Mesenchymal stem cell (in vitro differentiated cells and primary cell): ENCODE measurements at places on chromosomes 2 and 18.

GRCh38 chr2:158664987-158665386, 130.1 kb upstream of the DAPL1 start:
- peak; percentile 22 for DNase-seq

DNA sequence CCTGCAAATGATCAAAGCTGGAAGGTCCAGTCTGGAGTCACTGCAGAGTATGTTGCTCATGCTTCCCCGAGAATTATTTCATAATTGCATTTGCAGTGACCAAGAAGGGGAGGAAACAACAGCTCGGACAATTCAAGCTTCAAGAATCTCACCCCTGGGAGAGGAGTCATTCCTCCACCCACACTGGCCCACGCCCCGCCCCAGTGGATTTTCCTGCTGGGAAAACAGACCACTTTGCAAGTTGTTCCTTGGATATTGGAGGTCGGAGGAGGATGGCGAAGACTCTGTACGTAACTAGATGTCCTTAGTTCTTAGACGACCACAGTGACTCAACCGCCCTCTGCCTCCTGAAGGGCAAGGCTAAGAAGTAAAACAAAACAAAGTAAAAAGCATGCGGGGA, 159.4 kb downstream of the TPO start:
- peak; percentile 26 for DNase-seq

DNA sequence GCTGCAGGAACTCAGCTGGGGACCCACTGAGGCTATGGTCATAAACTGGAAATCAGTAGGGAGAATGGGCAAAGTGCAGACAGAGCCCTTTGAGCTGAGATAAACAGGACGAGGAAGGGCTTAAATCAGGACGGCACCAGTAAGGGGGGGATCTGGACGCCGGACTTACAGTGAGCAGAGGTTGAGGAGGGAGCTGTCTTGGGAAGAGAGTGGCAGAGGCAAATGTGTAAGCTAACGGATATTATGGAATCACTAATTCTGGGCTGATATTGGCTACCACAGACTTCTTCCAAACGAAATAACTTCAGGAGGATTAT, 539 bp downstream of the CYP27A1 start:
- peak; percentile 20 for DNase-seq

GRCh38 chr2:72718876-72719275, 107.0 kb downstream of the EXOC6B start:
- no peak for DNase-seq

DNA sequence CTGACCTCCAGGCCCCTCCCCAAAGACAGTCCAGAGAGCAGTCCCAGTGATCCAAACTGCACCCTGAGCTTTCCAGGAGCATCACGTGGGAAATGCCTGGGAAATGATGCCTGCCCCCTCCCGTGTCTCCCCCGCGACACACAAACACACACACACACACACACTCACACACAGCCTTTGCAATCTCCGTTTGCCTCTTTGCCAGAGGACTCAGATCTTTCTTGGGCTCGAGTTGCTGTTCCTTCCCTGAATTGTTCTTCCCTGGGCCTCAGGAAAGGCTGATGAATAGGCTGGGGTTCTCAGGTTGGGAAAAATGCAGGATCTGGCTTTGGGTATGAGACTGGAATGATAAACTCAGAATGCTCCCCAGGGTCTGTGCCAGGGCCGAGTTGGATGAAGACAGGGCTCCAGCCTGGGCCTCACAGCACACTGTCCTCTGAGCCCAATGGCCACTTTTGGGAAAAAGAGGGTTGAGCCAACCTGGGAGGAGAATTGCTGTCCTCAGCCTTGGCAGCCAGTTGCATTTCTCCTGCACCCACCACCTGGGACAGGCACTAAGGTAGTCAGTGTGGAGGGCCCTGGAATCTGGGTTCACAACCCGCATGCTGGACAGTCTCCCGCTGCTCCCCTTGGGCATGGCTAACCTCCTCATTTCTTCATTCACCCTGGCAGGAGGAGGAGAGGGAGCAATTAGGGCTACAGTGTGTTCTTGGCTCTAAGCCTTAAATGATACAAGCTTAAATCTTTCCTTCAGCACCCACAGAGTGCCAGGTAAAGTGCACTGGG, 43.9 kb upstream of the ATP6V1B1 start:
- DNase-seq: no peak

DNA sequence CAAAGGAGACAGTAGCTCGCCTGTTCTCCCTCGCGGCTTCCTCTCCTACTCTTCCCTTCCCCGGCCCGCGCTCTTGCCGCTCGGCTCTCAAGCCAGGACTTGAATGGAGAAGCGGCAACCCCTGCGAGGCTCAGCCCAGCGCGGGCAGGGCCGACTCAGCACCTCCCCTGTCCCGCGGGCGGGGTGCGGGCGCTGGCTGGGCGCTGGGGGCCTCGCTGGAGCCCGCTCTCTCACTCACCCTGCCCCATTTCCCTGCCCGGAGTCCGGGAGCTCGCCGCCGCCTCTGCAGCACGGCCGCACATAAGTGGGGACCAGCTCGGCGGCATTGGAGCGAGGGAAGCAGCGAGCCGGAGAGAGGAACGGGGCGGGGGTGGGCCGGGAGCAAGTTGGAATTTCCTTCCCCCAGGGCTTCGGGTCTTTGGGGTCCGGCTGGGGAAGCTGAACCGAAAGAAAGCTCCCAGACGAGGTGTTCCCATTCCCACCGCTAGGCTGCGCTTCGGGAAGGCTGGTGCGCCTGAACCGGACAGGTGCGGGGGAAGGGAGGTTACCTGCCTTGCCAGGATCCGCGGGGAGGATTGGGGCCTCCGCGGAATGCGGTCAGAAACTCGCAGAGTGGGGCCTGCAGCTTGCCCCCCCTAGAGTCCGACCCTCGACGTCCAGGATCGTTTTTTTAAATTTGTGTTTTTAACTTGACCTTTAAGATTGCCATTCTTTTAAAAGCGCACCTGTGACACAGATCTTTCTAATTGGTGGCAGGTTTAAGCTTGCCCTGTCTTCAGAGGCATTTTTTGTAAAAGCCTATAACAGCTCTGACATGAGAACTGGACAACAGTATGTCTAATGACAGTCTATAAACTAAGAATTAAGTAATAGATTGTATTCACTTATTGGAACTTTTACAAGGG, at the start of gene COBLL1:
TSS of gene COBLL1 (minus strand) at position 105 of the 905 bp plus-strand sequence. CDS start 627 bp downstream, outside the sequence.
- DNase-seq: peak; percentile 82

GRCh38 chr18:46893360-46893759, 23.9 kb downstream of the PIAS2 start:
- DNase-seq: no peak

DNA sequence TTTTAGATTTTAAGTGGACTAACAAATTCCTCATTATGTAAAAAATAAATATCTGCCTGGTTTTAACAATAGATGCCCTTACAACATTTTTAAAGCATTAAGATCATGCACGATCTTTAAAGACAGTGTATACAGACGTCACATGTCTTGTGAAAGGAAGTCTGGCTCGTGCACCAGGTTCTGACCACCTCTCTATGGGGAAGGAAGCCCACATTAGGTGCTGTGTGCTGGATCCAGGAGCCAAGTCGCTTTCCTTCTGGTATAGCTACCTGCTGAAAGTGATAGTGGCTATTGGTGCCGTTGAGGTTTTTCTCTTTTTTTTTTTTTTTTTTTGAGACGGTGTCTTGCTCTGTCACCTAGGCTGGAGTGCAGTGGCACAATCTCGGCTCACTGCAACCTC, 116.5 kb downstream of the NCK2 start:
- DNase-seq: no peak

- no peak for DNase-seq
These were observed 608.3 kb downstream of the GALR1 start for GRCh38 chr18:77857678-77858655.

DNA sequence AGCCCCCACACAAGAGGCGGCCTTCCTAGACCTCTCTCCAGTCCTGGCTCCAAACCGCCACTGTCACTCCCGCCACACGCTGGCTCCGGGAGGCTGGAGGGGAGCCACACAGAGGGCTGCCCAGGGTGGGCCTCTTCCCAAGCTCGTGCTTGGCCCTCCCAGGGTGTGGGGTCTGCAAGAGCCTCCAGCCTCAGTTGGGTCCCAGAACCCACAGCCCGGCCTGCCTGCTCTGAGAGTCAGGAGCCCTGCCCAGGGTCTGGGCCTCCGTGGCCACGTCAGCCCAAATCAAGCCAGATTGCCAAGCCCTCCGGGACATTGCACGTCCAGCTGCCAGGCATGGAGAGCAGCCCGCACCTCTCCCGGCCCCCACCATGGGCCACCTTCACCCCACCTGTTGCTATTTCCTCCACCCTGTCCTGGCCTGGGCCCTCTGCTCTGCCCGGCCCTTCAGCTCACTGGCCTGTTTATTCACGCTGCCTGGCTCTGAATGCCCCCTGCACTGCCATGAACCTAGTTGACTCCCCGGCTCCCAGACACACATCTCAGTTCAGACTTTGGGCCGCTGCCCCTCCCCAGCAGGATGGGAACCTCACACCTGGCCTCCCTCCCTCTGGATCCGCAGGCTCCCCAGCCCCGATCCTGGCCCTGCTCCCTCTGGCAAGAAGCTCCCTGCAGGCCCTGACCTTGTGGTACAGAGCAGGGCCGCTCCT, 61.0 kb downstream of the BIN1 start:
- DNase-seq: no peak

GRCh38 chr2:159521272-159521671, 95.1 kb downstream of the BAZ2B start:
- no peak for DNase-seq

DNA sequence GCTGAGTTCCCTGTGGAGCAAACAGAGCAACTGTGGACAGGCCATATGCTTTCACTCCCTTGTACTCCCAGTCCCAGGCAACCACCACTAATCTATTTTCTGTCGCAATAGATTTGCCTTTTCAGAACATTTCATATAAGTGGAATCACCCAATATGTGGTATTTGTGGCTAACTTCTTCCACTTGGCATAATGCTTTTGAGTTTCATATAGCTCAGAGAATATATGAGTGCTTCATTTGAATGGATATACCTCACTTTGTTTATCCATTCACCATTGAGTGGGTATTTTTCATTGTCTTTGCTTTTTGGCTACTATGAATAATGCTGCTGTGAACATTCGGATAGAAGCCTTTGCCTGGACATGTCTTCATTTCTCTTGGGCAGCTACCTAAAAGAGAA, 151.9 kb downstream of the CERS6 start:
- peak; percentile 69 for DNase-seq

- DNase-seq: no peak
These were observed 112.8 kb downstream of the NBAS start for GRCh38 chr2:15448250-15448839.

GRCh38 chr2:241890524-241891235, 21.2 kb downstream of the RTP5 start:
- no peak for DNase-seq

DNA sequence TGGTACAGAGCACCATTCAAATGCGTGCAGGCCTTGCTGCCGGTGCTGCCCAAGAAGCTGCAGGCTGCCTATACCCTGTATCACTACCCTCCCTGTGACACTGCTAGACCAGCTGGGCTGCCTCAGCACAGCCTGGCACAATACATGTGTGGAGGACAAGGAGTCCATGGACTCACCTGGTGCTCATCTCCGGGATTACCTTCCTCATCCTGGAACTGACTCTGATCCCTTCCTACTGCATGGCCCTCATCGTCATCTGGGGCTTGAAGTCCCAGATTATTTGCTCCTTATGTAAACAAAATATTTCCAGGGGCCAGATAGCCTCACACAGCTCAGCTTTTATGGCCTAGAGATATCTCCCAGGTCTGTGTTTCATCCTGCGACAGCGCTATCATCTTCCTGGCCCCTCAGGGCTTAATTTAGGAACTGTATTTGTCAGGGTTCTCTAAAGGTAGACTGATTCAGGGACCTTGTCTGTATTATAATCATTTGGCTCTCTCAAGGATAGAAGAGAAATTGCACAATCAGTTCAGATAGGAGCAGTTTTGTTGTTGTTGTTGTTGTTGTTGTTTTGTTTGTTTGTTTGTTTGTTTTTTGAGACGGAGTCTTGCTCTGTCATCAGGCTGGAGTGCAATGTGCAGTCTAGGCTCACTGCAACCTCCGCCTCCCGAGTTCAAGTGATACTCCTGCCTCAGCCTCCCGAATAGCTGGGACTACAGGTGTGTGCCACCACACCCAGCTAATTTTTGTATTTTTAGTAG, 42.9 kb downstream of the WDR75 start:
- no peak for DNase-seq

DNA sequence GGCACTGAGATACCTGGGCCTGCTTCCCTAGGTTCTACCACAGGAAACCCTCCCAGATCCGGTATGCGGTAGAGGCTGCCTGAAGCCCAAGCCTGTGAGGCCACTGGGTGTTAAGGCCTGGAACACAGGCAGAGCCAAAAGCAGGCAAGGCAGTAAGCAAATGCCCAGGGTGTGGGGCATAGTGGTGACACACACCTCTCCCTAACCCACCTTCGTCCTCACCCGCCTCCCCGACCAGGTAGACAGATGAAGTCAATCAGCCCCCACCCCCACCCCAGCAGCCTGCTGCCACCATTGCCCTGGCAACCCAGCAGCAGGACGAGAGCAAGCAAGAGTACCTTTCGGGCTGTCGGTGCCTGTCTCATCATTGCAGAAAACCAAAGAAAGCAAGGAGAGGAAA, 6.1 kb downstream of the DCTN1 start:
- DNase-seq: no peak
